ENCODE measurements at places on chromosomes 12 and 14. TPM values are rescaled to one million over a fixed set of nuclear protein-coding genes. Genes with fewer than 3 reads are reported as not detected.

The KRT7 gene
- 14.7 TPM for total RNA-seq

The MIS18BP1 gene
- 71.8 TPM for total RNA-seq

The KRT71 gene
- total RNA-seq, result not detected

DNA sequence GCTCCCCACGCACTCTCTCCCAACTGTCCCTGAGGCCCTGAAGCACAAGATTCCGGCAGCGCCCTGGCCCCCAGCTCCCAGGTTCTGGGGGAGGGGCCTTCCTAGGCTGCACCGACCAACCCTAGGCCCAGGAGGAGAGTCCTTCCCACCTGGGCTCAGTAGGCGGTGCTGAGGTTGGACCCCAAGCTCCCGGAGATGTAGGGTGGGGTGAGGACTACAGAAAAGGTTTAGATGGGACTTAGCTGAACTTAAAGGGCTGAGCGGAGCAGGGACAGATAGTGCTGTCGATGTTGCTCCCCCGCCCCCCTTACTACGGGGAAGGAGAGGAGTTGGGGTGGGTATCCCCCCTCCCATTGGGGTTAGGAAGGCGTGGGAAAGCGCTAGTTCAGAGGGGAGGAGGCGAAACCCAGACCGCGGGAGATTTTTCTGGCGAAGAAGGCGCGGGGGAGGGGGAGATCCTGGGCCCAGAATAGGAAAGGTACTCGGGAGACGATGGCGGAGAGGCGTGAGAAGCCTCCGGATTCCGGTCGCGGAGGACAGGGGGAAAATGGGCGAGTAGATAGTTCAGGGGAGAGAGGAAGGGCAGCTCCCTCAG, 4.2 kb upstream of the BAZ2A start:
- peak overlapping the region; percentile 82 for H3K27ac ChIP-seq
- no peaks in the 10 kb centered on the region for H3K27me3 ChIP-seq
- H3K36me3 ChIP-seq, result peaks cover 30% of the 10 kb centered on the region

GRCh38 chr12:98062464-98063245, 452.7 kb upstream of the TMPO start:
- no peak overlapping the region for H3K4me3 ChIP-seq
- no peaks in the 10 kb centered on the region for H3K4me1 ChIP-seq
- no peak overlapping the region for H3K27ac ChIP-seq
- no peak for DNase-seq

Data from activated CD8-positive, alpha-beta T cell treated with anti-CD3 and anti-CD28 coated beads, Interleukin-2, amount 10 ng/mL, durations not matched to agents 7 days and 5 days (primary cell).